ENCODE measurements at places on chromosomes 4 and X.

DNA sequence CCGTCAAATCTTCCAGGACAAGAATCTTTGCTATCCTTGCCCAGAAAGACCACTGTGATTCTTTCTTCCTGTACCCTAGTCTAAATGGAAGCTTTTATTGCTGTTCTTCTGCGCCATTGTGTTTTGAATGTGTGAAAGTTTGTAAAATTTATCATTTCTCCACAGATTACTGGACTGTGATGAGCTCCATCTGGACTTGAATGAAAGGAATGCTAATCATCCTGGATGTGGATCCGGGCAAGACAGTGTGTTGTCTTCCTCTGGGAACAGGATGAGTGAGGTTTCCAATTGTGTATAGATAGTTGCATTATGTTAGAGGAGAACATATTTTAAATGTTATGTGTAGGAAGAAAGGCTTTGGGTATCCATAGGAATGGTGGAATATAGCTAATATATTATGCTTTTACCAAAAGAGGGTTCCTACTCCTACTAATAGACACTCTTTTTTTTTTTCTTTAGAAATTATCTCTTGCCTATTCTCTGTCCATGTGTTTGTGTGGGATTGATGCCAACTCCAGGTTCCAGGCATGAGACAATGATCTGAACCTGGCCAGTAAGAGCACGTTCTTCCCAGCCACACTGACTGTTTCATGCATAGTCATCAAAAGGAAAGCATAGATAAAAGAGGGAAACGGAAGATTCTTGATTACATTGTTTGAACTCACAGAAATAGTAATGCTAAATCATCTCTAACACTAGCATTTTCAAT lies 803.6 kb upstream of the ADGRL3 start:
- DNase-seq: no peak

- DNase-seq: no peak
Measured at GRCh38 chr4:90290345-90290744, 163.2 kb downstream of the CCSER1 start.

DNA sequence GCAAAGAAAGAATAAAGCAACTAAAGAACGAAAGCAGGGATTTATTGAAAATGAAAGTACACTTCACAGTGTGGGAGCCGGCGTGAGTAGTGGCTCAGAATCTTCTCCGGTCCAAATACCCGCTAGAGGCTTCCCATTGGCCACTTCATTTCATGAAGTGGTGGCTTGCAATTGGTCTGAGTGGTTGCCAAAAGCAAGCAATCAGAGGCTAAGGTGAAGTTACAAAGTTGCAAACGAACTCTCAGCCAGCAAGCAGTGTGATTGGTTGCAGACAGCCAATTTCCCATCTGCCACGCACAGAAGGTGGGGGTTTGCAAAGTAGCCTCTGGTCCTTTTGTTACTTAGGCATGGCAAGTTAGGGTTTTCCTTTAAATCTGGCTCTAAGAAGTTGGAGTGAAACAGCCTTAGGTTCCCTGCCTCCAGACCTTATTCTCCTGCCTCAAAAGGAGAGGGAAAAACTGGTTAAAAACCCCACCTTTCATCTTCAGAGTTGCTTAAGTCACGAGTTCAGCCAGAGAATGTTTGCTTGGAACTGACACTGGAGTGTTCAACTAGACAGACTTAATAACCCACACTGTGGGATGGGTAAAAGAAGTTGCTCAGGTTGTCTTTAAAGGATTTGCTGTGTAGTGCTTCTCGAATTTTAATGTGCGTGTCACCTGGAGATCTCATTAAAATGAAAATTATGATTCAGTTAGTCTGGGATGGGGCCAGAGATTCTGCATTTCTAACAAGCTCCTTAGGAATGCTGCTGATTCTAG lies 6.9 kb upstream of the CLOCK start:
- no peak for DNase-seq

DNA sequence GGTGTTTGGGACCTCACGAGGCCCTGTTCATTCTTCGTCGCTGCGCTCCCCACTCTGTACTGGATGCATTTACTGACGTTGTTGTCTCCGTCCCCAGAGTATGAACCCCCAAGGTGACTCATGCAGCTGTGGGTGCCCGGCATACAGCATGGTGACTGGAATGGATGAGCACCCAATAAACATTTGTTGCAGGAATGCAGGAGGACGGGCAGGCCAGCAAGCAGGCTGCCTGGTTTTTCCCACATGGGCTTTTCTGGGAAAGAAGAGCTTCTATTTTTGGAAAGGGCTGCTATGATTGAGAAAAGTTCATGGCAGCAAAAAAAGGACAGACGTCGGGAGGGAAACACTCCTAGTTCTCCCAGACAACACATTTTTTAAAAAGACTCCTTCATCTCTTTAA lies 893 bp upstream of the SOD3 start:
- no peak for DNase-seq

DNA sequence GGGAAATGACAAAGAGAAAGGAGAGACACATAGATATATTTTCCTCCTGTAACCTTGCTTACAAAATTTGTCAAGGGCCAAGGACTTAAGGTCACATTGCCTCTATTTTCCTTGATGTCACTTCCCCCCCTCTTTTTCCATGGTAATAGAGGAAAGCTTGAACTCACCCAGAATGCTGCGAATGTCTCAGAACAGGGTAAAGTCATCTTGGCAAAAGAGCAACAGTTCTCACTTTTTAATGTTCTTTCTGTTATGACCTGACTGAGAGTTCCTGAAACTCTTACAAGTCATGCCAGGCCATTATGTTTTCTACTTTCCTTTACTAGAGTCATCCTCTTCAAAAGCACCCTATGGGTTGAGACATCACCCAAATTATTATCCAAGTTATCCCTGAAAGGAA lies 50.7 kb upstream of the PRDM5 start:
- no peak for DNase-seq

DNA sequence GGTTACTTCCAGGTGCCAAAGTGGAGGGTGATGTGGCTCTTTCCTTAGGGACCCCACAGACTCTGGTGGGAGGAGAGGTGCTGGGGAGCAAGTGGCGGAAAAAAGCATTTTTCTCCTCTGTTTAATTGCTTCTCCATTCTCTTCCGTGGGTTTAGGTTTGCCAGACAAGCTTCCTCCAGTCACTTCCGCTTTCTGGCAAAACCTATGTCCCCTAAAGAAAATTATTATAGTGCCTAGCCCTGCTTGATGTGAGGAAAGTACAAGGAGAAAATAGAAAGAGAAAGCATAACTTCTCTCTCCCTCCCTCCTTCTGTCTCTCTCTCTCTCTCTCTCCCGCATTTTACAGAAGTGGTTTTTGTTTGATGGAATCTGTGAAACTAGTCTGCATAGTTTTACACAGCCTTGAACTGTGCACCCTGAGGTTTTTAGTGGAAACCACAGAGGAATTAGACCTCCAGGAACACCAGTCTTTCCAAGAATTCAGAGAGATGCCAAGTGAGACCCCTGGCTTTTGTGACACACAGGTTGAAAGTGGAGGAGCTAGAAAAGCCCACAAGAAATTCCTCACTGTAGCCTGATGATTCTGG lies 231.1 kb upstream of the ANXA3 start:
- no peak for DNase-seq

- no peak for DNase-seq
Measured at GRCh38 chr4:114384629-114385028, 214.0 kb upstream of the UGT8 start.

DNA sequence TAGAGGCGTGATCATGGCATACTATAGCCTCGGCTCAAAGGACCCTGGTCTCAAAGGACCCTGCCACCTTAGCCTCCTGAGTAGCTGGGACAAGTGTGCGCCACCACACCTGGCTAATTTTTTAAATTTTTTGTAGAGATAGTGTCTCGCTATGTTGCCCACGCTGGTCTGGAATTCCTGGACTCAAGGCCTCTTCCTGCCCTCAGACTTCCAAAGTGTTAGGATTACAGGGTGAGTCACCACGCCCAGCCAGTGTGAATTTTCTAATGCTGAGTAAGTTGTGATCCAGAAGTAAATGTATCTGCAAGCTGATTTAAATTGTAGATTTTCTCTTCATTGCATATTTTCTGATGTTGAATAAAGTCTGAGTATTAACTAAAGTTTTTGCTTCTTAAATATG lies 2.6 kb upstream of the ZNF674 start:
- no peak for DNase-seq

DNA sequence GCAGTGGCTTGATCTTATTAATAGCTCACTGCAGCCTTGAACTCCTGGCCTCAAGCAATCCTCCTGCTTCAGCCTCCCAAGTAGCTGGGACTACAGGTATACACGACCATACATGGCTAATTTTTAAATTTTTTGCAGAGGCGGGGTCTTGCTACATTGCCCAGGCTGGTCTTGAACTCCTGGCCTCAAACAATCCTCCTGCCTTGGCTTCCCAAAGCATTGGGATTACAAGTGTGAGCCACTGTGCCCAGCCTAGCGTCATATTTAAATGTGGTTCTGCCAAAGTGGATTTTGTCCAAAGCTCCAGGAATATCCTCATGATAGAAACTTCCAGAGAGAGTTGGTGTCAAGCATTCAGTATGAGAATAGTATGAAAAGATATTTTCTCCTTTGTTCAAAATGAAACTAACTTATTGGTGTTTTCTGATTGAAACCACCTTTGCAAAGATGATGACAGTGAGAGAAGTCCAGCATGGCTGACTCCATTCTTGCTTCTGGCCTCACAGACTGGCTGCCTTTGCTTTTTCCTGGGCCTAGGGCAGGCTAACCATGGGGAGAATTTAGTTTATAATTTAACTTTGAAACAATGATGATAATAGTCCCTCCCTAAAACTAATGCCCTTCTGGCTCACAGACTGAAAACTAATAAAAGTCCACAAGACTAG lies 129.0 kb downstream of the C4orf51 start:
- DNase-seq: no peak

DNA sequence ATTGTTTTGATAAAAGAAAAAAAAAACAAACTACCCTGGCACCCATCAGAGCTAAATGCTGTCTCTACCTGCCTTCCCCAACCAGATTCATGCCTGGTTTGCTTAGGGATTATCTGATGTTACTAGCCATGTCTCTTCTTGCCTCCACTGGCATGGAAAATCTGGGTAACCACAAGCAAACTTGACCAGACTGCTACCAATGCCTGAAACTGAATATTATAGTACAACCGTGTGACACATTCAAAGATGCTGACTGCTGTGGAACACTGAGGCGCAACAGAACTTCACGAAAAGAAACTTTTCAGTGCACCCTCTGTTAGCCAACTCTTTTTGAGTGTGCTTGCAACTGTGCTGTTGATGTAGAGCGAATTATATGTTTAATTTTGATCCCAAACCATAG lies 228.1 kb downstream of the CBR4 start:
- DNase-seq: no peak

DNA sequence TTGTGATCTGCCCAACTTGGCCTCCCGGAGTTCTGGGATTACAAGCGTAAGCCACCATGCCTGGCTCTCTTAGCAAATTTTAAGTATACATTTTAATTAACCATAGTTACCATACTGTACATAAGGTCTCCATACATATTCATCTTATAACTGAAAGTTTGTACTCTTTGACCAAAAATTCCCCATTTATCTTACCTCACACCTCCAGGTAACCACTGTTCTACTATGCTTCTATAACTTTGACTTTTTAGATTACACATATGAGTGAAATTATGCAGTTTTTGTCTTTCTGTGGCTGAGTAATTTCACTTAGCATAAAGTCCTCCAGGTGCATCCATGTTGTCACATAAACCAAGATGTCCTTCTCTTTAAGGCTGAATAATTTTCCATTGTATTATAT lies 17.4 kb downstream of the C4orf51 start:
- no peak for DNase-seq

DNA sequence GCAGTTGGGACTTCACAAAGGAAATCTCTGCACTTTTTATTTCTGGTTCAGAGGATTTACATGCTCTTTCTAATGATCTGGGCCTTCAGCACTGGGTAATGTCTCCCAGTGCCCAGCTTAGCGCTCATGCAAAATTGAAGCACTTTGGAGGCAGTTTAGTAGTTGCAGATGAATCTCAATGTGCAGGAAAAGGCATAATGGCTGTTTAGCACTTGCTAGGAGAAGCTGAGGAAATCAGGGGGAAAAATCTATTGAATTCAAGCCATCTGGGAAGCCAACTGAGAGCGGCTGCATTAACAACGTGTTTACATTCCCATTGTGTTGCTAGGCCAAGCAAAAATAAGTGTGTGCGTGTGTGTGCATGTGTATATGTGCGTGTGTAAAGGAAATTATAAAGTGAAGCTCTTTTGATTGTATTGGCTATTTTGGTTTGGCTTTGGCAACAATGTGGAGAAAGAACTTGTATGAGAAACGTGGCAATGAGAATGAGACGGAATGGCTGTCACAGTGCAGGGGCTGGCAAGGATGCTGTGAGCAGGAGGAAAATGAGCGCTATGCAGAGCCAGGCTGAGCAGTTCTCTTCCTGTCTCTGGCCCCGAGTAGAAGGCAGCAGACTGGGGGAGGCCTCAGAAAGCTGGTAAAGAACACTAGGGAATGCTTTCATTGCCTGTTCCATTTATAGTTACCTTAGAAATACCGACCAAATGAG lies 231.5 kb downstream of the UNC5C start:
- no peak for DNase-seq

DNA sequence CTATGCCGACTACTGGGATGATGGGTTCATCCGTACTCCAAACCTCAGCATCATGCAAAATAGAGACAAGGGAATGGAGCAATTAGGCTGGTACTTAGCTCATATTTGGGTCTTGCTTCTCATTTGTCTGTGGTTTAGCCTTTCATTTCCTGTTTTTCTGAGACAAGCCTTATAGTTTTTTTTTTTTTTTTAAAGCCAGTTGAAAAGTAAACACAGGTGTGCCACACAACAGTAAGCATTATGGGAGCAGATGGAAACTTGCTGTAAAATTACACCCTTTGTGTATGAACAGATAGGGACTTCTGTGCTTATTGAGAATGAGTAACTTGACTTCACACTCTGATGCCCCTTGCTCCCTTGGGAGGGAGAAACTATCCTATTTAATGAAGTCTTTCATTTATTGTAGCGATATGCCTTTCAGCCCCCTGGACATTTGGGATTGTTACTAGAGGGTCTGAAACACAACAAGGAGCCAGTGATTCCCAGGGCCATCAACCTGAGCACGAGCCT lies 13.7 kb downstream of the RASSF6 start:
- DNase-seq: no peak

DNA sequence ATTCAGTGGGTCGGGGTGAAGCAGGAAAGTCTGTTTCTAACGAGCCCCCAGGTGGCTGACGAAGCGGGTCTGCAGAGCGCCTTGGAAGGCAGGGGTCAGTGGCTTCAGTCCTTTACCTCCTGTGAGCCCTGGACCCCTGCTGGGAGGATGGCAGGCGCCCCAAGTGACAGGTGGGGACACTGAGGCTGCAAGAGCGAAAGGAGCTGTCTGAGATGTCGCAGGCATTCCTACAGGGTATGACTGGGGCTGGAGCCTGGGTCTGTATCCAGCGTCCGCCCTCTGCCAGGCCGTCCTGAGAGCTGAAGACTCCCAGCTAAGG lies 103.1 kb downstream of the PSAPL1 start:
- no peak for DNase-seq

- no peak for DNase-seq
Measured at GRCh38 chrX:31227250-31227649, 155.4 kb upstream of the FTHL17 start.

DNA sequence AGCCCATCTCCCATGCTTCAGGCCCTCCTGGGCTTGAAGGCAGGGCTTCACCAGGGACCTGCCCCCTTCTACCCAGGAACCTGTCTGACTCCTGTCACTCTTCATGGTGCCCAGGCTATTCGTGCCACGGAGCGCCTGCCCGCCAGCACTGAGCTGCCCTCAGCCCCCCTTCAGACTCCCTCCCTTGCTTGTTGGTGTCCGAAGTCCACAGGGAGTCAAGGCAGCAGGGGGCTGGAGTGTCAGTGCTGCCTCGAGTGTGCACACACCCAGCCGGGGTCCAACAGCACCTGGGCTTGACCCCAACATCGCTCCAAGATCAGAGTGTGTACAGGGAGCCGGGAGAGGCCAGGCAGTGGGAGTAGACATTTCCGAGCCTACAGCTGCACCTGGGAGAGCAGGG lies 59.8 kb downstream of the TBCK start:
- DNase-seq: no peak

GRCh38 chr4:105139646-105140045 lies 7.0 kb upstream of the TET2 start:
- DNase-seq: no peak

Data from stimulated activated CD4-positive, alpha-beta T cell treated with anti-CD3 and anti-CD28 coated beads, Interleukin-1b, Interleukin-23, amount 100 ng/mL, for 48 hours (primary cell).